ENCODE measurements at places on chromosomes 2 and 18.

DNA sequence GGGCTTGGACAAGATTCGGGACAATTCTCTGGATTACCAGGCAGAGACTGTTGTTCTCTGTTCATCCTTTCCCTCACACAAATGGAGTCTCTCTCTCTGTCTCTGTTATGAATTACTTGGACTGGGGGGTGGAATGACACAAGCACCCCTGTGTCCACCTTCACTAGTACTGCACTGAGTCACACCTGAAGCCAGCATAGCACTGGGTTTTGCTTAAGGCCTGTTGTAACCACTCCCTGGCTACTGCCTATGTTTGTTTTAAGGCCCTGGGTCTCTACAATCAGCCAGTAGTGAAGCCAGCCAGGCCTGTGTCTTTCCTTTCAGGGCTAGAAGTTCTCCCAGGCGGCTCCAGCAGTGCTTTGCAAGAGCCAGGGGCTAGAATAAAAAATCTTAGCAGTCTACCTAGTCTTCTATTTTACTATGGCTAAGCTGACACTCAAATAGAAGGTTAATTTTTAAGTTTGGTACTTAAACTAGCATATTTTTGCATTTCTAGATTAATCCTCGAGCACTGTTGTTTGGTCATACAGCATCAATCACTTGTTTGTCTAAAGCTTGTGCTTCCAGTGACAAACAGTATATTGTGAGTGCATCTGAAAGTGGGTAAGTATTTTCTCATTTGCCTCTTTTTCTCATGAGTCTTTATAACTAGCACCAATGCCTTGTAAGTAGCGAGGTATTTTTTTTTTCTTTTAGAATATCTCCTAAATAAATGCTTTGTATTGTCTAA, 27.8 kb downstream of the WDR7 start:
- DNase-seq: no peak

GRCh38 chr2:1769703-1770422, 25.5 kb upstream of the PXDN start:
- DNase-seq: no peak

- no peak for DNase-seq
These were observed 237.3 kb downstream of the DCDC2C start for GRCh38 chr2:3940661-3941060.

- DNase-seq: no peak
These were observed 128.2 kb upstream of the DLX2 start for GRCh38 chr2:172230889-172231401.

- DNase-seq: no peak
These were observed 93.0 kb upstream of the KLHL29 start for GRCh38 chr2:23292024-23292423.

- DNase-seq: no peak
These were observed 220.4 kb upstream of the TFPI start for GRCh38 chr2:187774551-187775071.

Measured in SK-N-MC (cell line).